ENCODE measurements at places on chromosomes 5 and 9. TPM values are rescaled to one million over a fixed set of nuclear protein-coding genes. Genes with fewer than 3 reads are reported as not detected.

The TTC23L gene
- polyA plus RNA-seq = not detected

The KCNN2 gene
- polyA plus RNA-seq = 0.63 TPM

The PCDHGB6 gene
- 0.83 TPM for polyA plus RNA-seq

The INSL6 gene
- not detected for polyA plus RNA-seq

The TMED9 gene
- 185 TPM for polyA plus RNA-seq

The SUB1 gene
- 138 TPM for polyA plus RNA-seq

The SYNPO gene
- 855 TPM for polyA plus RNA-seq

The SPRY4 gene
- 1.0 TPM for polyA plus RNA-seq

The SH3RF2 gene
- 14.9 TPM for polyA plus RNA-seq

The OBP2B gene
- polyA plus RNA-seq = not detected

The NR3C1 gene
- polyA plus RNA-seq = 16.5 TPM

The ADAMTS16 gene
- polyA plus RNA-seq = 0.04 TPM

The LIFR gene
- polyA plus RNA-seq = 10.4 TPM

The PCDH1 gene
- polyA plus RNA-seq = 5.1 TPM

The RASEF gene
- polyA plus RNA-seq = 0.01 TPM

The ASTN2 gene
- polyA plus RNA-seq = 2.0 TPM

The PTCD2 gene
- polyA plus RNA-seq = 12.8 TPM

The DBH gene
- 0.04 TPM for polyA plus RNA-seq

The FBXL7 gene
- 1.6 TPM for polyA plus RNA-seq

The SMU1 gene
- 8.4 TPM for polyA plus RNA-seq

The CTXN3 gene
- 0.40 TPM for polyA plus RNA-seq

The CBY3 gene
- polyA plus RNA-seq = not detected

The MFAP3 gene
- polyA plus RNA-seq = 13.6 TPM

The SPINK13 gene
- polyA plus RNA-seq = not detected

The ORM2 gene
- polyA plus RNA-seq = not detected

The COL23A1 gene
- polyA plus RNA-seq = 0.69 TPM

The FOXD4 gene
- polyA plus RNA-seq = 0.66 TPM

The EIF4E1B gene
- not detected for polyA plus RNA-seq

The CCDC192 gene
- polyA plus RNA-seq = 0.19 TPM

The IL4 gene
- not detected for polyA plus RNA-seq

The GCNT4 gene
- polyA plus RNA-seq = 1.1 TPM

The OGN gene
- 0.76 TPM for polyA plus RNA-seq

The SHC3 gene
- polyA plus RNA-seq = 0.04 TPM

The HINT1 gene
- polyA plus RNA-seq = 280 TPM

The CARD6 gene
- 1.2 TPM for polyA plus RNA-seq

The AJM1 gene
- polyA plus RNA-seq = 1.7 TPM

Data from psoas muscle (tissue), 8 donors.